ENCODE measurements at places on chromosomes 7 and 10. TPM values are rescaled to one million over a fixed set of nuclear protein-coding genes. Genes with fewer than 3 reads are reported as not detected.
A peak's percentile ranks its signal among the peaks of the same experiment; 100 is the strongest.

- no peak for DNase-seq
Measured at GRCh38 chr7:118152149-118152548, 31.8 kb upstream of the LSM8 start.

- DNase-seq: no peak
Measured at GRCh38 chr7:83837683-83838082, 188.7 kb upstream of the SEMA3E start.

- DNase-seq: no peak
Measured at GRCh38 chr10:131824371-131825149, 76.2 kb upstream of the PPP2R2D start.

- DNase-seq: no peak
Measured at GRCh38 chr7:32072397-32072796, 2.2 kb upstream of the PDE1C start.

- no peak for DNase-seq
Measured at GRCh38 chr7:48837266-48837665, 87.1 kb upstream of the CDC14C start.

DNA sequence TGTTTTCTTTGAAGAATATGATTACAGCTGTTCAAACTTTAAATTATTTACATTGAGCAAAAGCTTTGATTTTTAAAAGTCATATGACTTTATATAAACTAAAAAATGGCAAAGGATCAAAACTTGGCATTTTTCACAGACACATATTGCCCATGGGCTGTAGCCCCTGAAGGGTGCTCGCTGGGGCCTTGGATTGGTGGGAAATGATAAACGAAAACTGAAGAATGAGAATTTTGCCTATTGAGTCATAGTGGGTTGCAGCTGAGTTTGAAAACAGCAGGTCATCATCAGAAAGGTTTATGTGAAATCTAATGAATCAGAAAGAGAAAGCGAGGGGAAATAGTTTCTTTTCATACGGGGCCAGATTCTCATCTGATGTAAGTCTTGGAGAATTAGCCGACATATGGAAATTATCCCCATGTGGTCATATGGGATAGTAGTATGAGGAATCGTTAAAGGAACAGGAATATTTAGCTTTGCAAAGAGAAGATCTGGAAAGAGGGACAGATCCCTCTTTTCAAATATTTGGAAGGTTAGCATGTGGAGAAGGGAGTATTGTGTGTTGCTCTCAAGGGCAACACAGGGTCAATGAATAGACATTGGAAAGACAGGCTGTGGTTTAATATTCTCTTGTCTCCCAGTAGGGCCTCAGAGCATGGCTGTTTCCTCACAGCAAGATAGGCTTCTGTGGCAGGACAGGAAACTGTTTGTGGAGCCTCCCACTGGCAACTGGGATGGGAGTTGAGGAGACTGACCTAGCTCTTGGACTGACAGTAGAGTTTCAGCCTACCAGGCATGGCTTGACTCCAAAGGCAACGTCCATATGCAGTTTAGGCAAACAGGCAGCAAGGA, 119.0 kb downstream of the FZD1 start:
- DNase-seq: no peak

DNA sequence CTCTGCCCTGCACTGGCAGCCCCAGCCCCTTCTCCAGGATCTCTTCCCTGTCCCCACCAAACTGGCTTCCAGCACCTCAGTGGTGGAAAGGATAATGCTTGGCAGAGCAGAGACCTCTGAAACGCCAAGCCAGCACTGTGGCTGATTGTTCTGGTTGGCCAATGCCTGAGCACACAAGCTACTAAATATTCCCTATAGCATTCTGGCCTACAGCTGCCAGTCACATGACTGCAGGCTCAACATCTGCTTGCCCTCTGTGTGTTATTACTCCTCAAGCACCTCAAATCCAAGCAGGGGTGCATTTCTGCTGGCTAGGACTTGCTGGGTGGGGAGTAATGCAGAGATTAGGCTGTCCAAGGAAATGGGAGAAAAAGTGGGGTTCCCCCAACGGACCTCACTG, 6.1 kb downstream of the TBATA start:
- DNase-seq: no peak

GRCh38 chr7:24907311-24907886, 72.6 kb downstream of the OSBPL3 start:
- DNase-seq: no peak

GRCh38 chr7:98562381-98562823, 54.7 kb upstream of the NPTX2 start:
- no peak for DNase-seq

DNA sequence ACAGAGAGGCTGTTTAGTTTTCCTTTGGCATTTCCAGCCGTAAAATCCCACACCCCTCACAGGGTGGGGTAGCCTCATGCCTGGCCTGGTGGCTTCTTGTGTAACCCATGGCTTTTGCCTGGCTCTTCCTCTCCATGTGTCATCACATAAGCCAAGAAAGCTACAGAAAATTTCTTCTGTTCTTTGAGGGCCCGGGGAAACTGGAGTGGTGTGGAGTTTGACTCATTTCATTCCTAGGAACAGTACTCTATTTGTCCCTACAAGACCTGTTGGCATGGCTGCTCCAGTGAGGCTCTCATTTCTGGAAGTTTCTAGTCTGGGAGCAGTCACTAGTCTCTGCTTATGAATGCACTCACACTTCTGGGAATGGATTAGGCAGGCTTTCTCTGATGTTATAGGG, 523.9 kb downstream of the SUGCT start:
- DNase-seq: no peak

GRCh38 chr10:96366508-96366907, 7.7 kb upstream of the OPALIN start:
- no peak for DNase-seq

GRCh38 chr7:28069807-28070206, 110.8 kb downstream of the JAZF1 start:
- DNase-seq: no peak

- no peak for DNase-seq
Measured at GRCh38 chr7:158365267-158365666, 222.4 kb downstream of the PTPRN2 start.

GRCh38 chr7:104962781-104963180, 51.2 kb upstream of the KMT2E start:
- no peak for DNase-seq

GRCh38 chr7:99422186-99422585, 13.4 kb downstream of the BUD31 start:
- no peak for DNase-seq

DNA sequence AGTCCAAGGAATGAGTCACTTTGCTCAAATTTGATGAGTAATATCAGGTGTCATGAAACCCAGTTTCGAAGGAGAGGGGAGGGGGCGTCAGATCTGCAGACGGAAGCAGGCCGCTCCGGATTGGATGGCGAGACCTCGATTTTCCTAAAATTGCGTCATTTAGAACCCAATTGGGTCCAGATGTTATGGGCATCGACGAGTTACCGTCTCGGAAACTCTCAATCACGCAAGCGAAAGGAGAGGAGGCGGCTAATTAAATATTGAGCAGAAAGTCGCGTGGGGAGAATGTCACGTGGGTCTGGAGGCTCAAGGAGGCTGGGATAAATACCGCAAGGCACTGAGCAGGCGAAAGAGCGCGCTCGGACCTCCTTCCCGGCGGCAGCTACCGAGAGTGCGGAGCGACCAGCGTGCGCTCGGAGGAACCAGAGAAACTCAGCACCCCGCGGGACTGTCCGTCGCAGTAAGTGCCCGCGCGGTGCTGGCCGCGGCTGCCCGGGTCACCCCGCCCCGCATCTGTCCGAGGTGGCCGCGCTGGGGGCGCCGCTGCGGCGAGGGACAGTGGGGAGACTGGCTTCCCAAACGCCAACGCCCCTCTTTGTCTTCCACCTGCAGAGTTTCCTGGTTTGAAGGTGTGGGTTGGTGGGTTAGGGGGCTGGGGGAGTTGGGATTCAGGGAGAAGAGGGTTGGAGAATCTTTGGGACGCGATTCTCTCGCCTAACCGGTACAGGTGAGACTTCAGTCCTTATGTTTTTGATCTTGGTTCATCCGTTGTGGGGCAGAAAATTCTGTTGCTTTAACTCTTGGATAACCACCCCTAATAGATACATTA, at the start of gene TAC1:
Gene TAC1, plus strand, starts transcription at position 351 of the 829 bp plus-strand sequence. CDS start 527 bp downstream, outside the sequence.
- DNase-seq: no peak

DNA sequence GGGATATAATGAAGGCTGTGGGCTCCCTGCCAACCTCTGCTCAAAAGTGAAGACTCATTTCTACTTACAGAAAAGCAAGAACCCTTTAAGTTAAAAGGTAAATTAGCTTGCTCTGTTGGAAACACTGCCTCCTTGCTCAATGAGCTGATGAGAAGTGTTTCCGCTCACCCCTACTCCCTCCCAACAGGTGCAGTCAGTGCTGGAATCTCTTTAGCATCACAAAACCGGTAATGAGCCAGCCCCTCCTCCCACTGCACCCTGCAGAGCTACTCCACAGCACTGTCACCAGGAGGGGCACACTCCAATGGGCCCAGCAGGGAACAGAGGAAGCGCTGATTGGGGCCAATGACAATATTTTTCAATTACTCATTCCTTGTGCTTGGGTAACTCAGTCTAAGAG, 262.5 kb downstream of the TCERG1L start:
- no peak for DNase-seq

GRCh38 chr7:139494835-139495579, 11.5 kb upstream of the KLRG2 start:
- DNase-seq: no peak

DNA sequence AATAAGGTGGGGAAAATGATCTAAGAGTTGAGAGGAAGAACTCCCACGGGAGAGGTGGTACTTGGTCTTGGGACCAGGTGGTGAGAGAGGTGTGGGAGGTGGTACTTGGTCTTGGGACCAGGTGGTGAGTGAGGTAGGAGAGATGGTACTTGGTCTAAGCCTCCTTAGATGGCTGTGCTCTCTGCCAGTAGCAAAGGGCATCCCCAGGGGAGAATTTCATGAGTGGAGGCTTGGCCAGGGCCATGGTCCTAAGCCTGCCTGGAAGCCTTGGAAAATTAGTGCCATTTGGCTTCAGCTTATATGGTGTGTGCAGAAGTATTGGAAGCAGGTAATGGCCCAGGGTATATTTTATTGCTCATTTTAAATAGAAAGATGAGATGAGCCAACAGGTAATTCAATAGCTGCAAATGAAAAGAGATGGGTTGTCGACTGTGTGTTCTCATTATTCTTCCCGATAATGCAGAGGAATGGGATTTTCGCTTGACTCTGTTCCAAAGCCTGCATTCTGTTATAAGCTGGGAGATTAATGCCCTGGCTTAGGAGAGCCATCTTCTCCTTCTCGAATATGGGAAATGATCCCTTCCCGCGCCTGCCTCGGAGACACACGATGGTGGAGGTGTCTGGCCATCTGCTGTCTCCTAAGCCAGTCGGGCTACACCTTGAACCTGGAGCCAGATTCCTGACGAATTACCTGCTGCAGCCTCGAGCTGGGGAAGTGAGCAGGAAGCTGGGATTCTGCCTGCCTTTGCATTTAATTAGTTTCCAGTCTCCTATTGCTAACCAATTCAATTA, 287.8 kb downstream of the GALNT17 start:
- no peak for DNase-seq

GRCh38 chr10:22737587-22737986, 23.2 kb upstream of the PIP4K2A start:
- DNase-seq: no peak

DNA sequence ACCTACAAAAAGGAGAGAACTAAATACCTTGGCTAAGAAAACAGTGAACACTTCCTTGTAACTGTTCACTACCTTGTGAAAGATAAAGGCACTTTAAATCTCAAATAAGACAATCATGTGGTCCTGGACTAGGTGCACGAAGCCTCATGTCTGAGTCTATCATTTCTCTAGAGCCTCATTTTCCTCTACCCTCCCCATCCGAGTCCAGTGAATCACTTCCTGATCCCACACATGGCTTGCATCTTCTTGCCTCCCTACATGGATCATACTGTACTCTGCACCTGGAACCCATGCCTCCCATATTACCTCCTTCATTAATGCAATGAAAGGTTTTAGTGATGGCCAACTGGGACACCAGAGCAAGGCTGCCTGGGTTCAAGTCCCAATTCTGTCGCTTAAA, 34.5 kb downstream of the SNX10 start:
- DNase-seq: no peak

- DNase-seq: no peak
Measured at GRCh38 chr7:78438433-78438832, 639.9 kb downstream of the PHTF2 start.

GRCh38 chr10:21060626-21061025, 163.5 kb upstream of the NEBL start:
- DNase-seq: no peak

DNA sequence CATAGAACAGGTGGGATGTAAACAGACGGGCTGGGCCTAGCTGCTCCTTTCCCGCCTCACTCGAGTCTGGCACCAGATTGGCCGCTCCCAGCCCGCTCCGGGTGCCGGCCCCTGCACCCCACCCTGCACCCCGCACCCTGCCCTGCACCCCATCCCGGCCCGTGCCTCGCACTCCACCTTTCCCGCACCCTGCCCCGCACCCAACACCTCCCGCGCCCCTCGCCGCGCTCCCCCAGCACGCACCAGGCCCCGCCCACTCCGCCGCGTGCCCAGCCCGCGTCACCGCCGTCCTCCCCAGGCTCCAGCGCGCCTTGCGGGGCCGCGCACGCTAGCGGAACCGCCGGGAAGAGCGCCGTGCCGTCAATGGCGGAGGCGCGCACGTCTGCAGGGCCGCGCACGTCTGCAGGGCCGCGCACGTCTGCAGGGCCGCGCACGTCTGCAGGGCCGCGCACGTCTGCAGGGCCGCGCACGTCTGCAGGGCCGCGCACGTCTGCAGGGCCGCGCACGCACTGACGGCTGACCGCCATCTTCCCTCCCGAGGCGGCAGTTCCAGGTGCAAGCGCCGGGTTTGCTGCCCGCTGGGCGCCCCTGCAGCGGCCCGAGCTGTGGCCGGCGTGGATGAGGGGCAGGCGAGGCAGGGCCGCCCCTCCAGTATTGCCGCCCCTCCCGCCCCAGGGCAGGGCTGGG, at the start of gene UBE3C:
Gene UBE3C, plus strand, starts transcription at position 503 of the 687 bp plus-strand sequence. CDS start 347 bp downstream, outside the sequence.
- DNase-seq: peak; percentile 87

GRCh38 chr10:133515471-133515870, 11.7 kb upstream of the CYP2E1 start:
- no peak for DNase-seq

GRCh38 chr7:102253066-102253972, 33.3 kb upstream of the SH2B2 start:
- no peak for DNase-seq

- no peak for DNase-seq
Measured at GRCh38 chr10:104337521-104337984, 712 bp downstream of the ITPRIP start.

WNT8B gene
- total RNA-seq: 0.20 TPM

MEIG1 gene
- not detected for total RNA-seq

IGF2BP3 gene
- 1.9 TPM for total RNA-seq

NPC1L1 gene
- 0.06 TPM for total RNA-seq

CUL2 gene
- total RNA-seq: 31.2 TPM

AOC1 gene
- 0.28 TPM for total RNA-seq

ZNF862 gene
- 71.3 TPM for total RNA-seq

ORC5 gene
- total RNA-seq: 26.9 TPM

JAKMIP3 gene
- 0.49 TPM for total RNA-seq

CISD1 gene
- 10.6 TPM for total RNA-seq

KIAA1549 gene
- 0.29 TPM for total RNA-seq

ZNF33A gene
- 52.6 TPM for total RNA-seq

PHKG1 gene
- 5.5 TPM for total RNA-seq

PDE1C gene
- not detected for total RNA-seq
